ENCODE measurements at places on chromosomes 4 and X. TPM values are rescaled to one million over a fixed set of nuclear protein-coding genes. Genes with fewer than 3 reads are reported as not detected.

The AVPR2 gene
- total RNA-seq, result not detected

The CDKL5 gene
- total RNA-seq, result 5.8 TPM

The MUC7 gene
- not detected for total RNA-seq

The ASMT gene
- total RNA-seq, result not detected

DNA sequence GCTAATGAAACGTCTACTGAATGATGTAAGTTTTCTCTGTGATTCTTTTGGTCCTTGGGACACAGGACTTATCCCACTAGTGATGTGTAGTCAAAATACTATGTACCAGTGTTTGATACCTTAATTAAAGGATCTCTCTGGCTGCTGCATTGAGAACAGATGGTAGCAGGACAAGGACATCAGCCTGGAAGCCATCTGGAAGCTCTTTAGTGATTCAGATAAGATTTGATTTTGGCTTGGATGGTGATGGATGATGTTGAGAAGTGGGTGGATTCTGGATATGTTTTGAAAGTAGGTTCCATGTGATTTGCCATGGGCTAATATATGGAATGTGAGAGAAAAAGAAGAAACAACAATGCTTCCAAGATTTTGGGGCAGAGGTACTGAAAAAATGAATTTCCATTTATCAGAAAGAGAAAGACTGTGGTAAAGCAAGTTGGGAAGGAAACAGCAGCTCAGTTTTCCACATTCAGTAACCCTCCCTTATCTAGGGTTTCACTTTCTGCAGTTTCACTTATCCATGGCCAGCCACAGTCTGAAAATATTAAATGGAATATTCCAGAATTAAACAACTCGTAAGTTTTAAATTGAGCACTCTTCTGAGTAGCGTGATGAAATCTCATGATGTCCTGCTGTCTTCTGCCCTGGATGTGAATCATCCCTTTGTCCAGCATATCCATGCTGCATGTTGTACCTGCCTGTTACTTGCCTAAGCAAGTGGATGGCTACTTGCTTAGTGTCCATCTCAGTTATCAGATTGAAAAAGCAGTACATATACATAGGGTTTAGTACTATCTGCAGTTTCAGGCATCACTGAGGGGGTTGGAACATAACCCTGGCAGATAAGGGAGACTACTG lies 15.6 kb downstream of the CD38 start:
- H3K4me1 ChIP-seq, result no peaks in the 10 kb centered on the region
- no peak overlapping the region for H3K4me3 ChIP-seq
- no peak overlapping the region for H3K27ac ChIP-seq
- peaks cover 15% of the 10 kb centered on the region for H3K27me3 ChIP-seq
- H3K36me3 ChIP-seq, result no peaks in the 10 kb centered on the region

DNA sequence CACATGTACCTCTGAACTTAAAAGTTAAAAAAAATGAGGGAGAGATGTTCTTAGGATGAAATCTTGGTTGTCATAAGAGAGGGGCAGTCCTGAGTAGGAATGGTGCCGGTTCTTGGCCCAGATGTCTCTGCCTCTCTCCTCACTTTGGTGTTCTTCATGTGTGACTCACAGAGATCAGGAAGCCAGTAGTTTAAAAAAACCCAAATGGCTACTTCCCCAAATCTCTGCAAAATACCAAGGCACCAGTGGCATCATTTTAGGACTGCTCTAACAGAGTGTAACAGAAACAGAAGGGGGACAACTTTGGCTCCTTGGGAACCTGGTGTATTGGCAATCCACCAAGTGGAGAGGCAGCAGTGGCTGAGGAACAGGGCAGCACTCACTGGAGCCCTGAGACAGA lies 116.8 kb downstream of the SCD5 start:
- no peaks in the 10 kb centered on the region for H3K27me3 ChIP-seq
- H3K27ac ChIP-seq, result no peak overlapping the region
- H3K36me3 ChIP-seq, result no peaks in the 10 kb centered on the region
- DNase-seq, result no peak
- H3K4me3 ChIP-seq, result no peak overlapping the region

- H3K36me3 ChIP-seq, result 0 out of 2 replicates have a peak, but pooled peaks cover 7% of the 10 kb centered on the region
- H3K4me3 ChIP-seq, result peak overlapping the region; percentile 93
- no peaks in the 10 kb centered on the region for H3K27me3 ChIP-seq
Observed at GRCh38 chr4:168317621-168318020, 931 bp downstream of the DDX60 start.

- H3K4me3 ChIP-seq, result no peak overlapping the region
- H3K36me3 ChIP-seq, result no peaks in the 10 kb centered on the region
- no peak overlapping the region for H3K27ac ChIP-seq
- peaks cover 12% of the 10 kb centered on the region for H3K4me1 ChIP-seq
- no peak for DNase-seq
- peaks cover 44% of the 10 kb centered on the region for H3K27me3 ChIP-seq
Observed at GRCh38 chr4:6350646-6351045, 81.0 kb downstream of the WFS1 start.

- H3K27me3 ChIP-seq, result peaks cover 2% of the 10 kb centered on the region
- no peaks in the 10 kb centered on the region for H3K36me3 ChIP-seq
- H3K27ac ChIP-seq, result no peak overlapping the region
- no peak overlapping the region for H3K4me3 ChIP-seq
Observed at GRCh38 chrX:2654436-2655340, 36.4 kb upstream of the CD99 start.

- H3K36me3 ChIP-seq, result no peaks in the 10 kb centered on the region
- no peak overlapping the region for H3K4me3 ChIP-seq
- H3K27me3 ChIP-seq, result no peaks in the 10 kb centered on the region
- H3K27ac ChIP-seq, result no peak overlapping the region
- H3K4me1 ChIP-seq, result peaks cover 2% of the 10 kb centered on the region
Observed at GRCh38 chrX:23936180-23936579, 28.4 kb downstream of the CXorf58 start.

- H3K4me3 ChIP-seq, result no peak overlapping the region
- no peak for DNase-seq
- no peak overlapping the region for H3K27ac ChIP-seq
Observed at GRCh38 chr4:142435599-142436235, 410.4 kb downstream of the INPP4B start.
